ENCODE measurements at places on chromosomes 12 and 14. TPM values are rescaled to one million over a fixed set of nuclear protein-coding genes. Genes with fewer than 3 reads are reported as not detected.

GYS2 gene
- not detected for total RNA-seq

TAMALIN gene
- total RNA-seq, result 31.3 TPM

IRF9 gene
- total RNA-seq, result 31.0 TPM

KRT7 gene
- not detected for total RNA-seq

ZNF891 gene
- 9.2 TPM for total RNA-seq

SLC7A7 gene
- 1.7 TPM for total RNA-seq

CPNE6 gene
- total RNA-seq, result 0.44 TPM

KRT79 gene
- total RNA-seq, result not detected

BCAT1 gene
- total RNA-seq, result 401 TPM

SYNDIG1L gene
- total RNA-seq, result 1.5 TPM

IAPP gene
- total RNA-seq, result not detected

BATF gene
- not detected for total RNA-seq

All from glutamatergic neuron (in vitro differentiated cells).